Hypothalamus (tissue), 51 donors: ENCODE measurements at places on chromosomes 1 and 21.

- no peak for DNase-seq
Observed at GRCh38 chr1:54649130-54649898, 7.7 kb downstream of the MROH7 start.

- no peak for DNase-seq
Observed at GRCh38 chr1:184941735-184942134, 32.6 kb downstream of the NIBAN1 start.

DNA sequence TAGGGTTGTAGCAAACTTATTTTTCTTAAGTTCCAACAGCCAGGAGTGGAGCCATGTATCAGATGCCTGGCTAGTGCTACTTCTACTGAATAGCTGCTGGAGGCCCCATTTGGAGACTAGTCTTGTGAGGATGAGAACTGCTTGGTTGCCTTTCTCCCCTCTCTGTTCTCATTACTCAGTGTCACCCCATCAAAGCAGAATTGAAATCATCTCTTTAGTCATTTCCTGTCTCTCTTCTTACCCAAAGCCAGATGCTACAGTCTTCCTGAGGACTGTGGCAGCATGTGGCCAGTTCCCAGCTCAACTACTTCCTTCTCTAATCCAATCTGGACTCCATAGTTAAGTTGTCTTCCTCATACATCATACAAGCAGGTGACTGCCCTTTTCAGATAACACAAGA lies 197.5 kb downstream of the BRINP2 start:
- no peak for DNase-seq

DNA sequence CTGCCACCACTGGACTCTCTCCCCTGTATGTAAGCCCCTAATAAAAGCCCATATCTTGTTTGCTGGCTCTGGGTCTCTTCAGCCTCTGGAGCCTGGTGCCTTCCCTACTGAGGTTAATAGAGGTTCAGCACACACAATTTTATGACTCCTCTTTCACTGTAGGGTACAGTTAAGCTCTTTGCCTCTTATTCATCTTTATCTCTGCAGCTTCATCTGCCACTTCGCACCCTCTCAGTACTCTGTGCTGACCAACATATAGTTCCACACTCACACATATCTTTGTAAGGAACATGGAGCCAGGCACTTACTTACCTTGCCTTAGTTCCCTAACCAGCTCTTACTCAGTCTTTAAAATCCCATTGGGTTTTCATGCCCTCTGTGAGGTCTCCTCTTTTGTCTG lies 4.5 kb downstream of the BTBD8 start:
- DNase-seq = no peak

DNA sequence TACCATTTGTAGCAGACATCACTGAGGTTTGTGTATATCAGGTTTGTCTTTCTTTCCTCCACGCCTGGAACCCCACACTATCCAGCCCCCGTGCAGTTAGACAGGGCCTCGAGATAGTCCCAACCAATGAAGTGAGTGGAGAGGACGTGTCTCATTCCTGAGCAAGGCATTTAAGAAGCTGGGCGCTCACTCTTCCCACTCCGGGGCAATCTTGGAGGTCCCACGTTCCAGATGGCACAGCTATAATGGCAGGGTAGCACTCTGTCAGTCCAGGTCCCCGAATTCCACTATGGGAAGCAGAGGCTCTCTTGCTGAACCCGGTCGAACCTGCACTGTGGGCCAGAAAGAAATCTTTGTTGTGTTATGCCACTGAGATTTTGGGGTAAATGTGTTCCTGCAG lies 57.3 kb upstream of the CSF3R start:
- DNase-seq = no peak

- DNase-seq = no peak
Observed at GRCh38 chr1:145855426-145855948, 3.4 kb downstream of the PIAS3 start.

GRCh38 chr1:70528590-70529333 lies 117.7 kb downstream of the CTH start:
- DNase-seq = no peak

DNA sequence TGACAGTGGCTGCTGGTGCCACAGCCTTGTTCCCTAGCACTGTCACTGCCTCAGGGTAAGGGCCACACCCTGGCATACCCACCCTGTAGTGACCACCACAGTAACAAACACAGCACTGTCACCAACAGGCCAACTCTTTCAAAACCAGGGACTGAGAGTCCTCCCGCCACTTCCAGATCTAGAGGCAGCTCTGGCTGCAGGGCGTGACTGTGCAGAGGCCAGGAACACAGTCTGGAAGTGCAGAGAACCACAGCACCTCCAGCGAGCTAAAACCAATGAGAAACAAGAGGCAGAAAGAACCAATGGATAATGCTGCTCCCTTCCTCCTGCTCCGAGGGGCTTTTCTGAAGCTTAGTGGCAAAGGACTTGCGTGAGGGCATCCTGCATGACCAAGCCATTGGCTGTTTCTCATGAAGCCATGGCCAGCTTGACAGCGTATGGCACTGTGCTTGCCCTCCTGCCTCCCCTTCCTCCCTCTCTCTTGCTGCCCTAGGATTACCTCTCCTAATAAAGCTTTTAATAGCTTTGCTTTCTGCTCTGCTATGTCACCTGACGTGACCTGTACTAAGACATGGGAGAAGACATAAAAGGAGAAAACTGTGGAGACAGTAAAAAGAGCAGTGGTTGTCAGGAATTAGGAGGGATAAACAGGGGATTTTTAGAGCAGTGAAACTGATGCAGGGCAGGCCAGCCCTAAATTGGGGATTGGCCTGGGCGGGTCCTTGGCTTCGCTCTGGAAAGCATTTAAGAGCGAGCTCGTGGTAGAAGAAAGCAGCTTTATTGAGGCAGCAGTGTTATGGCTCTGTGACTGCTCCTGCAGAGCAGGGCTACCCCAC lies 7.2 kb downstream of the PARP1 start:
- no peak for DNase-seq

DNA sequence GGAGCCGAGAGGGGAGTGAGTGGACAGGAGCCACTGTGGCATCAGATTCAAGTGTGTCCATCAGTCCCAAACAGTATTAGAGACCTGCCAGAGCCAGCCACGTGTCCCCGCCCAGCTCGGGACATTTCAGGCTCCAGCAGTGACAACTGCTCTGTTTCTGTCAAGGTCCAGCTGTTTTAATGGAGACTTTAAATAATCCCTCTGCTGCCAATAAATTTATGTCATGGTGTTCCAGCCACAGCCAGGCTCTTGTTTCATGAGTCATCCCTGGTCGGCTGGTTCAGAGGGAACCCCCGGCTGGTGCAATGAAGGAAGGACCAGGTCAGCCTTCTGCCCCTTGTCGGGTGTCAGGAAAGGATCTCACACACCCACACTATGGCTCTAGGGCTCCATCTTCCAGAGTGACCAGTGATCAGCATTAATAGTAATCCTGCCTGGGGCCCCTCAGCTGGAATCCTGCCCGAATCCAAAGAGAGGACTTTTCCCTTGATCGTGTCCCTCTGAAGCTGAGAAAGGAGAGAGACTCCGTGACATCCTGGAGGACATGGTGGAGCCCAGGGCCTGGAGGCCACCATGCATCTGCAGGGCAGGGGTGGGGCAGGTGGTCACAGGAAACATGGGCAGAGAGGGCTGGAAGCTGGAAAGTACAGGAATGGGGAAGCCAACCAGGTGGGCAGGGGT lies 197.3 kb downstream of the MATN1 start:
- DNase-seq = no peak

DNA sequence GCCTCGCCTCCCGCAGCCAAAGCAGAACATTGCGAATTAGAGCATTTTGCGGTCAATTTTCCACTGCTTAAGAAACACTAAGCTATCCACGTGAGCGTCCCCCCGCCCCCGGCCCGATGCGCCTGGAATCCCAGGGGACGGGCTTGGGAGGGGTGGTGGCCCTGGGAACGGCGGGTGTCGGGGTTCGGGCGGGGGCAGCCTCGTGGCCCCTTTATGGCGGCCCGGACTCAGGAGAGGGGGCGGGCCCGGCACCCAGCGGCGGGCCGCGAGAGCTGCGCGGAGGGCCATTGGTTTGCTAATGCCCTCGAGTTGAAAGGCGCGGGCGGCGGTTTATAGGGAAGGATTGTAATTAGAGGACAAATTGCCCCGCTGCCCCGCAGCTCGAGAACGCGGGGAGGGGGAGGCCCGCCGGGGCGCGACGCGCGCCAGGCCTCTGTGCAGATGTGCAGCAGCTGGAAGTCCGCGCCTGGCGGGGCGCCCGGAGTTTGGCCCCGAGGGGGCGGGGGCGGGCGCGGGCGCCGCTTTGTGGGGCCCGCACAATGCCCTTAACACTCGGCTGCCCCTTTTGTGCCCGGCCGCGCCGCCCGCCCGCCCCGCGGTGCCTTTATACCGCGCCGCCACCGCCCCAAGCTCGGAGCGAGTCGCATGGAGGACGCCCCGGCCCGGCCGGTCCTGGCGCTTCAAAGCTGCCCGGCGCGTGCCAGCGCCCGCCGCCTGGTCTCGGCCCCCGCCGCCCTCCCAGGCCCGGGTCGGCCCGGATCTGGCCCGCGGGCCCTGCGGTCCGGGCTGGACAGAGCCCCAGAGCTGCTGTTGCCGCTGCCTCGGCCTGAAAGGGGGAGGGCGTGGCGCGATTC lies 1.9 kb upstream of the HES3 start:
- no peak for DNase-seq

- DNase-seq = no peak
Observed at GRCh38 chr1:222792744-222793143, 22.1 kb upstream of the DISP1 start.

- DNase-seq = no peak
Observed at GRCh38 chr21:35096959-35097358, 47.9 kb upstream of the RUNX1 start.

DNA sequence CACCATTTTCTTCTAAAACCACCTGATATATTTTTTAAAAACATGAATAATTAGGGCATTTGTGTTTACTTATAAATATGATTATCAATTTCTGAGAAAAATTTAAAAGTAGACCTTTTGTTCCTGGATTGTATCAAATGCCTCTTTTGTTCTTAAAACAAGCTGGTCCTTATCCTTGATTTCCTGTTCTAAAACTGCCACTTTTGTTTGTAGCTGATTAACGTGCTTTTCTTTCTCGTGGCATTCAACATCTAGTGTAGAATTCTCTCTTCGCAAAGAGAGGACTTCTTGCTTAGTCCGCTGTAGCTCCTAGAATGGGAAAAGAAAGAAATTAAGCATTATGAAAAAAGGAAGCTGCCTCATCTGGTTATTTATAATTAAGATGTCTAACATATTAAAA lies 25.0 kb downstream of the SASS6 start:
- no peak for DNase-seq

DNA sequence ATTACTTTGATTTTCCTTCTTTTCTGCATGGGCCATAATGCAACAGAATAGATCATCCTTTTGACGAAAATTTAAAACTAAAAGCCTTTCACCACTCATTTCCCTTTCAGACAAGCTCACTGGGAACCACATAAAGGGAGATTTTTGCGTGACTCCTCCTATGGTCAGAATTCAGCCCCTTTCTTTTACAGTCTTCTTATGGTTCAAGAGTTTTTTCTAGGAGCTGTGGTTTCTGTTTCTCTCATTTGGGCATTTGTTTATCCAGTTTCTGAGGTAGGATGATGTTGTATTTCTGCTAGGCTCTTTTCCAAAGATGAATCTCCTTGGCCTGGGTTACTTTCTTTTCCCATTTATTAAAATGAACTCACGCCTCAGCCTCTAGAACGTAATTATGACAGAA lies 16.9 kb downstream of the RGS1 start:
- no peak for DNase-seq

DNA sequence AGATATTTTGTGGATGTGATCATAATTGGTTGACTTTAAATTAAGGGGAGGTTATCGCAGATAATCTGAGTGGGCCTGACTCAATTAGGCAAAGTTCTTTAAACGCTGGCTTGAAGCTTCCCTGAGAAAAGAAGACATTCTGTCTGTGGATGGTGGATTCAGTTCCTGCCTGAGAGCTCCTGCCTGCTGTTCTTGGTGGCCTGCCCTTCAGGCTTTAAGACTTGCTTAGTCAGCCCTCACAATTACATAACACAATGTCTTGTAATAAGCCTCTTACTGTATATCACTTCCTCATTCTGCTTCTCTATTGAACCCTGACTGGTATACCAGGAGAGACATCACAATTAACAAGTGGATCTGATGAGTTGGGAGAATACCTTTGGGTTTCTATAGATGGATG lies 50.2 kb downstream of the KCNJ6 start:
- DNase-seq = no peak

DNA sequence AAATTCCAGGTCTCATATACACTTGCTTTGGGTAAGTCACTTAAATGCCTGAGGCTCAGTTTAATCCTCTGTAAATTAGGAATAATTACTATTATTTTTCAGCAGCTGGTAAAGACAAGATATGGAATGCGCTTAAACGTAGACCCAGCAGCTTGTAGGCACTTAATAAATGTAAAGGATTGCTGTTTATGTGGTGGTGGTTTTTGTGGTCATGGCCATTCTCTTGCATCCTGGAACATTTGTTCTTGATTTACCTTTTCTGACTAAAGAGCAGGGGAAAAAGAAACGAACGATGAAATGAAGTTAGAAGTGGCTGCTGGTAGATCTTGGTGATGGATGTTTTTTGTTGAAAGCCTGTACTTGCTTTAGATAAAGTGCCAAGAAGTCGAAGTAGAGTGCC lies 195.0 kb upstream of the FOXD3 start:
- DNase-seq = no peak

DNA sequence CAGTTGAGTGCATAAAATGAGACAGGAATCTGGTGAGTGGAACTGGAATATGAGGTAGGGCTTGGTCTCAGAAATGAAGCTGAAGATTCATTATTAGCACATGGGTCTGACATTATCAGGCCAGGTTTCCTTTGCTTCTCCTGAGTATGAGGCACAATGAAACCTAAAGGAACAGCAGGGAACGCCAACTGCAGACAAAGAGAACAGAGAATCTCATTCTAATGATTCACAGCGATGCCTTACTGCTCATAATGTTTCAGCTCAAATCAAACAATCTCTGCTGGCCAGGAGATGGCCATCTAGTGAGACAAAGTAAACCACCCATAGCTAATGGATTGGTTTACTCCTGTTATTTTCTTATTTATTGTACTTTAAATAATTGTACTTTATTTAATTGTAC lies 133.5 kb downstream of the C1orf21 start:
- no peak for DNase-seq

DNA sequence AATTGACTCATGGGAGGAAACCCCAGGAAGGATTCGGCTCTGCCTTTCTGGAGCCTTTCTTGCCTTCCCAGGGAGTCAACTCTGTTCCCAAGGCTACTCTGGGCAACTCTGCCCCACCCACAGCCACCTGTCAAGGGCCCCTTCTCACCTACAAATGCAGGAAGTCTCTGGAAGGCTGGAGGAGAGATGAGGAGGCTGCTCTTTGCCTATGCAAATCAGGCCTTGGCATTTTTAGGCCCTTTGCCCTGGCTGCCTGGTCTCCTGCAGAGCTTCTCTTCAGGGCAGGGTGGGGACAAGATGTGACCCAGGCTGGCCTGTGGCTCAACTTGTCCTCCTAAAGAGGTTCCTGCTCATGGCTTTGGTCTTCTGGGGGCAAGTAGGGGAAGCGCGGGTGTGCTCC lies 5.4 kb downstream of the SLC6A9 start:
- no peak for DNase-seq

- no peak for DNase-seq
Observed at GRCh38 chr1:11337580-11338073, 64.6 kb downstream of the UBIAD1 start.
